HCEC 1CT (cell line): ENCODE measurements at places on chromosomes 12 and 14.
A peak's percentile ranks its signal among the peaks of the same experiment; 100 is the strongest.

DNA sequence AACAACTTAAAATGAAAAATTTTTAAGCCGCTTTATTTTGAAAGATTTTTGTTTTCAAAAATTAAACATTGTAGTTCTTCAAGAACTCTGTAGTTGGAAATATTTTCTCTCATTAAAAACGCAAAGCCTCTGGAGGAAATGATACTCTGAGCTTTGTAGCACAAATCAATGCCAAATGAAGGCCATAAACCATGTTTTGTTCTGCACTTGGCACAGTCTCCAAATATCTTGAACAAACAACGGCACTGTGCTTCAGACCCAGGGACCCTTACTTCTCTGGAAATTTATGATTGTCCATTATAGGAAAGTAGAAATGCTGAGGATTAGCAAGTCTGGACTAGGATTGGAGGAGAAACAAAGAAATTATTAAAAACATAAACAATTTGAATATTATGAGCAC lies 160.8 kb upstream of the BMP4 start:
- no peak for DNase-seq

DNA sequence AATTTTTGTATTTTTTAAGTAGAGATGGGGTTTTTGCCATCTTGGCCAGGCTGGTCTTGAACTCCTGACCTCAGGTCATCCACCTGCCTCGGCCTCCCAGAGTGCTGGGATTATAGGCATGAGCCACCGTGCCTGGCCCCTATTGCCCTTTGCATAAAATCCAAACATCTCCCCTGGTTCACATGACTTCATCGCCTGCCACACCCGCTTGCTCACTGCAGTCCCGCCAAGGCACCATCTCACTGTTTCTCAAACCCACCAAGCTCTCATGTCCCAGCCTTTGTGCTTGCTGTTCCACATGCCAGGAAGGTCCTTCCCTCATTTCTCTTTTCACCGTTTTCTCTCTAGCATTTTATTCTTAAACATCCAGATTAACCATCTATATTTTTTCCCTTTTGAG lies 9.7 kb downstream of the RHOF start:
- DNase-seq: peak; percentile 38

DNA sequence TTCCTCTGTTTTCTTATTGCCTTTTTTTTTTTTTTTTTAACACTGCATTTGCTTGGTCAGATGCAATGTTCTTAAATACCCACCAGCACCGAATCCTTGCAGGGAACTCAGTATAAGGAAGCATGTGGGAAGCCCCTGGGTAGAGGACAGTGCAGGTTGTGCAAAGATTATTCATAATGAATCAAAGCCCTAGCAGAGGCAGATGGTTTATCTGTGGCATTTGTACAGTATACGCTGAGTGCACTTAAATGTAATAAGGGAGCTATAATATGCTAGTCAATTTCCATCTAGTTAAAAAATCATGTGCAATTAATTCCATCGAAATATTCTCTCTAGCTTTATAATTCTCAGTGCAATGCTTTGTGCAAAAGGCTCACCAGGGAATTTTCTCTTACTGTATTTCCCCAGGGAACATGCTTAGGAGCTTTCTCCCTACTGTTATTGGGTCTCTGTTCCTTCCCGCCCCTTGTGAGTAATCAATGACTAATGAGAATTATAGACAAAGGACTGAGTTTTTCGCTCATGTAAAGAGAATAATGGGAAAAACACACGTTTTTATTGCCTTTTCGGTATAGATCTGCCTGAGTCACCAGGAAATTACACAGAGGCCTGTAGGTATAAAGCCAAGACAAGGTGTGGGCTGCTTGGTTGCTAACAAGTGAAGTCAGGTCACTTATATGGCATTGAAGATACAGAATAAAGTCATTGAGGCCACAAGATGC lies 1214.3 kb upstream of the TMEM132C start:
- DNase-seq: peak; percentile 60

- DNase-seq: no peak
These were observed 28.5 kb downstream of the PAH start for GRCh38 chr12:102888511-102888910.

DNA sequence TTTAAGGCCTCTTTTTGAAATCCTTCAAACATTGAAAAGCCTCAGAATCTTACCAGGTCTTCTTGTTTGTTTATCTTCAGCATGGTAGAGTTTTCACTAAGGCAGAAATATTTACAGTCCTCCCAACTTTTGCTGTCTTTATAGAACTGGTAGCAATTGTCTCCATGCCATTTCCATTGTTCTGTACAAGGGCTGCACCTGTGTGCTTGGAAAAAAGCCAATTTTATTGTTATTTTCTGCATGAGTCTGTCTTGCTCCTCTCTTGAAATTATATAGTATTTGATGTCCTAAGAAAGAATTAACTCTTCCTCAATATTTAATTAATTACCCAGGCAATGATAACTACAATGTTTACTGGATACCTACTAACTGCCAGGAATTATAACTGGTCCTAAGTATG lies 23.3 kb downstream of the CLEC1A start:
- DNase-seq: no peak

GRCh38 chr12:26031827-26032226 lies 73.3 kb downstream of the RASSF8 start:
- peak; percentile 32 for DNase-seq

GRCh38 chr12:60240891-60241290 lies 645.1 kb downstream of the SLC16A7 start:
- DNase-seq: no peak
